Stimulated activated CD4-positive, alpha-beta T cell treated with anti-CD3 and anti-CD28 coated beads, TNF-alpha, amount 100 ng/mL, for 4 hours (primary cell): ENCODE measurements at places on chromosomes 11 and 22.

DNA sequence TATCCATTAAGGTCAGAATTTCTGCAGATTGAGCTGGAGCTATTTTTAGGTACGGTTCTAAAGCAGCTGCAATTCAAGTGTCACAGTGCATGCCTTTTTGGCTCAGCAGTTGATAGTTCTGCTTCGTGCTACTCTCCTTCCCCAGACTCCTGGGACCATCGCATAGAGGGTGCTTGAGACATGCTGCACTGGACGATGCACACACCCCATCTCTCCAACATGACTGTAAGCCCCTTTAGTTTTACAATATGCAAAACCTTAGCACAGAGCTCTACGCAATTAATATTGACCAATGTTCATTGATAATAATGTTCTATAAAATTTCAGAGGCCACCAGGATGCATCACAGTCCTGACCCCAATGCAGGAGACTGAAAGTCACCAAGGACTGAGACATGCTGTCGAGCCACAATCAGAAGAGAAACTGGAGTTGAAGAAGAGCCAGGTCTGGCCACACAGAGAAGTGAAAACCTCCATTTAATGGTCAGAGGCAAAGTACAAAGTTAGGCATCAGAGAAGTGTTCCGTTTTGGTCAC, 120.9 kb upstream of the ZC3H12C start:
- no peak for DNase-seq

DNA sequence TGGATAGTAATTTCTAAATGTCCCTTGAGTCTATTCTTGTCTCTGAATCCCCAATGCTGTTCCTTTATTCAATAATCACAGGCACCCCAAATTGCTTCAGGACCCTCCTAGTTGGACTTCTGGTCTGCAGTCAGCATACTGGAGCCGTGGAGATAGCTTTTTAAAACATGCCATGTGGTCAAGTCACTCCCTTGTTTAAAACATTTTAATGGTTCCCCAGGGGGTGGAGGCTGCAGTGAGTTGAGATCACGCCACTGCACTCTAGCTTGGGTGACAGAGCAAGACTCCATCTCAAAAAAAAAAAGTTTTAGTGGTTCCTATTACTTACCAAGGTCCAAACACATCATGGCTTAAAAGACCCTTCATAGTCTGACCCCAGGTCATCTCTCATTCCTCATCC, 220.3 kb downstream of the ADAMTS15 start:
- DNase-seq = no peak

- DNase-seq = no peak
Observed at GRCh38 chr11:14522801-14523200, 2.6 kb upstream of the PSMA1 start.

GRCh38 chr11:69280994-69281393, 13.0 kb upstream of the MYEOV start:
- DNase-seq = no peak

- DNase-seq = no peak
Observed at GRCh38 chr11:71140206-71140919, 112.0 kb downstream of the SHANK2 start.

- no peak for DNase-seq
Observed at GRCh38 chr11:11427542-11427941, 74.5 kb upstream of the CSNK2A3 start.

DNA sequence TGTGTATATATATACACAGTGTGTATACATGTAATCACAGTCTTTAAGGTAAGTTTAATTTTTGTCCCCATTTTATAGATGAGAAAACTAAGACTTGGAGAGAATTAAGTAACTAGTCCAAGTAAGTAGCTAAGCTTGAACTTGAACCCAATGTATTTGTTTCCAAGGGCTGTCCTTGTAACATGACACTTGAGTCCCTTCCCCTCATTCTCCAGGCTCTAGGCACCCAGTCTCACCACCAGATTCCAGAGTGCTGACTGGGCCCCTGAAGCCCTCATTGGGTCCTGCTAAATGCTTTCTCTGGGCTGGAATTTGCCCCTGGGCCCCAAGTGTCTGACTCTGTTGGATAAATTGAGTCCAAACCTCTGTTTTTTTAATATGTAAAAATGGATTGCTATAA, 45.5 kb downstream of the ADM start:
- DNase-seq = no peak

GRCh38 chr11:59271247-59271755, 58.6 kb upstream of the MPEG1 start:
- no peak for DNase-seq

- no peak for DNase-seq
Observed at GRCh38 chr22:37043828-37044538, 7.6 kb upstream of the KCTD17 start.

GRCh38 chr22:30556388-30556787, 9.8 kb upstream of the SEC14L6 start:
- no peak for DNase-seq

DNA sequence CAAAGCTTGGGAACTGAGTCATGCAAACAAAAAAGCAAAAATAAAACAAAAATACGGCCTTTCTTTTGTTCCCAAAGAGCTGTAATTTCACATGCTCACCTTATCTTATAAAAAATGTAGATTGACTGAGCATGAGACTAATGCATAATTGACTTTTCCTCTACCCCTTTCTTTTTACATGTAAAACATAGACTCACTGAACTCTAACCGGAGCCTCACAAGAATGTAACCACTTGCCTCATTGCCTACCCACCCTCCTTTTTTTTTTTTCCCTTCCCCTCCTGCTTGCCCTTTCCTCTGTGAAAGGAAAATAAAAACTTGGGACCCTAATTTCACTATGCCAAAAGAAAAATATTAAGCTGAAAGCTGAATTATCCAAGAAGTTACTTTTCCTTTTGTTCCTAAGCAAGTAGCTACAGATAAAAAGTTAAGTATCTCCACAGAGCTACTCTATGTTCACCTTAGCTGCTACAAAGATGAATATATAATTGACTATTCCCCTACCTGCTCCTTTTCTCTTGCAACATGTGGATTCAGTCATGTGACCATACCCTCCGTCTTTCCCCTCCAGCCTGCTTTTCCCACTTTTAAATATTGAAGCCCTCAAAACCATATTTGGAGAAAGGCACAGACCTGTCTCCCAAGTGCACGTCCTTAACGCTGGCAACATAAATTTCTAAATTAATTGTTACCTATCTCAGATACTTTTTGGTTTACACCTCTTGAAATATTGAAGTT, 39.6 kb upstream of the WEE1 start:
- no peak for DNase-seq

DNA sequence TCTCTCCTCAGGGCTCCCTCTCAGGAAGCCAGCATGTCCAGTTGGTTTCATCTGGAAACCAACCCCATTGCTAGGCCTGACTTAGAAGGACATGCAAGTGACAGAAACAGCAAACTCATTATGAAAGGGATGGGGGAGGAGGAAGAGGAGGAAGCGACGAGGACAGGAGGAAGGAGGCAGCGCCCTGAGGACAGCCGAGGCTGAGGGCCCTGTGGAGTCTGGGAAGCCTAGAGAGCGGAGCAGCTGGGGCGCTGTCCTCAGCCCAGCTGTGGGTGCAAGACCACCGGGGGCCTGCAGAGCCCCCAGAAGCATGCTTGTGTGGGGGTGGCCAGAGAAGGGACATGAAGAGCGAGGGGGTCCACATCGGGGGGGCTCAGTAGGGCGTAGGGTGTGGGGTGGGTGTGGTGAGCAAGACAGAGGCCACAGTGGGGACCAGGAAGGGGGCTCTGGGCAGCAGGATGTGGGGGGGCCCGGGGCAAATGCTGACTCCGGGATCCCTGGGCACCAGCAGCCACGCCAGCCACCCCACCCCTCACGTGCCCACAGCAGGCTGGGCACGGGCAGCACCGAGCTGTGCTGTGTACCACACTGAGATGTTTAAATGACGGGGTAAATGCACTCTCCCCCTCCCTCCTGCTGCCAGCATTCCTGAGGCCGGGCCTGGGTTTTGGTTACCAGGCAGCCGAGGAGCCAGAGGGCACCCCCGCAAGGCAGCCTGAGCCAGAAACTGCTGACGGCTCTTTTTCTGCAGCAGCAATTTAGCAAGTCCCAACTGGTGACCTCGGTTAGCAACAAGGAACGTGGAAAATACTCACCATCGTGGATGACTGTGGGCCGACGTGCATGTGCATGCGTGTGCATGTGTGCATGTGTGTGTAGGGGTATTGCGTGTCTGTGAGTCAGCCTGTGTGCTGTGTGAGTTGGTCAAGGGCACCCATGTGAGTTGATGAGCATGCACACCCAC, 82.7 kb upstream of the LINC01488 start:
- DNase-seq = no peak

GRCh38 chr11:79381036-79381435, 59.8 kb downstream of the TENM4 start:
- no peak for DNase-seq

DNA sequence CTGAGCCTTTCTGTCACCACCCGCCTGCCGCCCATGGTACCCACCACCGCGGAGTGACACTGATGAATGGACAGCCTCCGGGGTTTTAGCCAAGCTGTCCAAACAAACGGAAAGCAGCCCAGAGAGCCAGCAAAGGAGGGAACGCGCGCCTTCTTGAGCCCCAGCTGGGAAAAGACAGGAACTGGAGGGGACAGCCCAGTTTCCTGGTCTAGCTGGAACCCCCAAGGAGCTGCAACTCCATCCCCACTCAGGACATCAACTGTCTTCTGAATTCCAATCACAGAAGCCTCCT, 33.7 kb downstream of the SHISAL1 start:
- no peak for DNase-seq

GRCh38 chr22:28013611-28014010, 94.6 kb upstream of the PITPNB start:
- no peak for DNase-seq

- no peak for DNase-seq
Observed at GRCh38 chr22:19666673-19667593, 47.4 kb upstream of the SEPTIN5 start.

- DNase-seq = no peak
Observed at GRCh38 chr11:60700689-60701468, 1.5 kb downstream of the MS4A8 start.

- DNase-seq = no peak
Observed at GRCh38 chr22:40036591-40037225, 42.0 kb downstream of the FAM83F start.
